ENCODE measurements at places on chromosomes 12 and 14.

- no peak for DNase-seq
Measured at GRCh38 chr14:90040411-90040810, 21.4 kb upstream of the KCNK13 start.

GRCh38 chr12:64510667-64511066 is 58.7 kb downstream of the TBK1 start:
- no peak for DNase-seq

DNA sequence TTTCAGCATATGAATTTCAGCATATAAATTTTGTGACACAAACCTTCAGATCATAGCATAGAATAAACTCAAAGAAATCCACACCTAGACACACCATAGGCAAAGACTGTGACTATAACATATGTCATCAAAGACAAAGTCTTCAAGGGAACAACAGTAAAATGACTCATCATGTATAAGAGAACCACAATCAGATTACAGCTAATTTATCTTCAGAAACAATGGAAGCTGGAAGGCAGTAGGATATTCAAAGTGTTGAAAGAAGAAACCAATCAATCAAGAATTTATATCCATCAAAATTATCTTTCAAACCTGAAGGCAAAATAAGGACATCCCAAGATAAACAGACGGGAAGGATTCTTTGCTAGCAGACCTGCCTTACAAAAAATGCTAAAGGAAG is 29.0 kb downstream of the DLK1 start:
- no peak for DNase-seq

DNA sequence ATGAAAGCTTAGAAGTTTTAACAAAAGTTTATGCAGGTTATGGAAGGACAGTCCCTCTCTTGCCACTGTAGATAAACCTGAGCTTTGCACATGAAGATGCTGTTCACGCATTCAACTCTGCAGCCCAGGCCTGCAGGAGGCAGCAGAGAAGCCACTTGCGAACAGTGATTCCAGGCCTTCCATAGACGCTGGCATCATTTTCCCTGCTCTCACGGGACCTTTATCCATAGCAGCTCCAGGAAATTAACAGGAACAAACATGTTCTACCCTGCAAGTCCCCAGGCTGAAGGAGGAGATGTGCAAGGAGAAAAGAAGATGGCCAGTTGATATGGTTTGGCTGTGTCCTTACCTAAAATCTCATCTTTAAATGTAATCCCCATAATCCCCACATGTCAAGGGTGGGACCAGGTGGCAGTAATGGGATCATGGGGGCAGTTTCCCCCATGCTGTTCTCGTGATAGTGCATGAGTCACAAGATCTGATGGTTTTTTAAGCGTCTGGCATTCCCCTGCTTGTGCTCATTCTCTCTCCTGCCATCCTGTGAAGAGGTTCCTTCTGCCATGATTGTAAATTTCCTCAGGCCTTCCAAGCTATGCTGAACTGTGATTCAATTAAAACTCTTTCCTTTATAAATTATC is 2.0 kb downstream of the ERP27 start:
- no peak for DNase-seq

DNA sequence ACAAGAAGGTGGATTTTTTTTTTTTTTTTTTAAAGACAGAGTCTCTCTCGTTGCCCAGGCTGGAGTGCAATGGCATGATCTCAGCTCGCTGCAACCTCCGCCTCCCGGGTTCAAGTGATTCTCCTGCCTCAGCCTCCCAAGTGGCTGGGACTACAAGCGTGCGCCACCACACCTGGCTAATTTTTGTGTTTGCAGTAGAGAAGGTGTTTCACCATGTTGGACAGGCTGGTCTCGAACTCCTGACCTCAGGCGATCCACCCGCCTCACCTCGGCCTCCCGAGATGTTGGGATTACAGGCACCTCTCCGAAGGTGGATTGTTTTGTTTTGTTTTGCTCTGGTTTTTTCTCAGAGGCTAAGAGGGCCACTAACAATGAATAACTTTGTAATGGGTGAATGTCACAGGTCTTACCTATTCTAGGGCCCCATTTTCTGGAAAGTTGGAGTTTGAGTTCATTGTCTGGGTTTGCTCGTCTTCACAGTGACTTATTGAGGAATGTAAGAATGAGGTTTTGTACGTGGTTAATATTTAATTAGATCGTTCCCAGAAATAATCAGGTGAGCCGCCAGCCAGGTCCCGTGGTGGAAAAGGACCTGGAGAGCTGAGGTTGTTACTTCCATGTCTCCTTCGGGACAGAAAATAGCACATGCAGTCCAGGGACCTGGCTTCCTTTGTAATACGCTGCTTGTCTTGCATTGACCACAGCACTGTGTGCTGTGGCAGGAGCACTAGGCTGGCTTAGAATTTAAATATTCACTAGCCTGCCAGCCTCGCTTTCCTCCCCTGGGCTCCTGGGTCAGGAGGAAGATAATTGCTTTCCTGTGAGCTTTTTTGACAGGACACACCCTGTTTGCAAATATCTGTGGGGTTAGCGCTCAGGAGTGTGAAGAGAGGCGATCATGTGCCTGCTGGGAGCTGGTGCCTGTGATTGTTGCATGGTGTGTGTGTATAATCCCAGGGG is 2.3 kb downstream of the HIP1R start:
- DNase-seq: no peak

- DNase-seq: no peak
Measured at GRCh38 chr14:75667099-75667765, 6.2 kb downstream of the TTLL5 start.

GRCh38 chr14:32998433-32998832 is 59.8 kb downstream of the NPAS3 start:
- DNase-seq: no peak

GRCh38 chr12:113808095-113808951 is 157.8 kb downstream of the RBM19 start:
- DNase-seq: no peak

DNA sequence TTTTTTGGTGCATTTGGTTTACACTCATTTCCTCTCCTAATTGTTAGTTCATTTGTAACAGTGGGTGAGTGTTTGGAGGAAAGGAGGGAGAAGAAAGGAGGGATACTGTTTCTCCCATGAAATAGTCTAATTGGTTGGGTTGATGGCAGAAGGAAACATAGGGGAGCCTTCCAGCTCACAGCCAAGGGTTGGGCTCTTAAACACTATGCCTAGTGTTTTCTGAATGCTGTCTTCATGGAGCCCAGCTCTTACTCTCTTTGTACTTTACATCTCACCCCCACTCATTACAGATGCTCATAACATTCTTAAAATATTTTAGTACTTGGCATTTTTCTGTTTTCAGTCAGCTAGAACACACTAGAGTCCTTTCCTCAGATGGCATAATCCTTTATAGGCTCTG is 38.2 kb downstream of the BAZ2A start:
- DNase-seq: no peak

GRCh38 chr14:26935733-26936132 is 337.9 kb upstream of the NOVA1 start:
- no peak for DNase-seq

- DNase-seq: no peak
Measured at GRCh38 chr12:106249411-106250135, 1.8 kb upstream of the CKAP4 start.

DNA sequence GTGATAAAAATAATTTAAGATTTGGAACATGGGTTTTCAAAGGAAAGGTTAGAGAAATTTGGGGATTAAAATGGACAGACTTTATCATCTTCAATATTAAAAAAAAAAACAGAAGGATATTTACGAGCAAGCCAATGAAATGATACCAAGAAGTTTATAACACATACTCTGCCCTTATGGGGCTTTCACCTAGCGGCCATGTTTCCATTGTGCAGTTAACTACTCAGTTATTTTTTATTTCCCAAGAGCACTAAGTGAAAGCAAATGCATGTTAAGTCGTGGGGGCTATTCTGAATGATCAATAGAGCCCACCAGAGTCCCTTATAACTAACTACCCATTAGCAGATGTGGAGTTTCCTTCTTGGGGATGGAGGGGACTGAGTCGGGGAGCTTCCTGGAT is 53.9 kb downstream of the ETV6 start:
- no peak for DNase-seq

DNA sequence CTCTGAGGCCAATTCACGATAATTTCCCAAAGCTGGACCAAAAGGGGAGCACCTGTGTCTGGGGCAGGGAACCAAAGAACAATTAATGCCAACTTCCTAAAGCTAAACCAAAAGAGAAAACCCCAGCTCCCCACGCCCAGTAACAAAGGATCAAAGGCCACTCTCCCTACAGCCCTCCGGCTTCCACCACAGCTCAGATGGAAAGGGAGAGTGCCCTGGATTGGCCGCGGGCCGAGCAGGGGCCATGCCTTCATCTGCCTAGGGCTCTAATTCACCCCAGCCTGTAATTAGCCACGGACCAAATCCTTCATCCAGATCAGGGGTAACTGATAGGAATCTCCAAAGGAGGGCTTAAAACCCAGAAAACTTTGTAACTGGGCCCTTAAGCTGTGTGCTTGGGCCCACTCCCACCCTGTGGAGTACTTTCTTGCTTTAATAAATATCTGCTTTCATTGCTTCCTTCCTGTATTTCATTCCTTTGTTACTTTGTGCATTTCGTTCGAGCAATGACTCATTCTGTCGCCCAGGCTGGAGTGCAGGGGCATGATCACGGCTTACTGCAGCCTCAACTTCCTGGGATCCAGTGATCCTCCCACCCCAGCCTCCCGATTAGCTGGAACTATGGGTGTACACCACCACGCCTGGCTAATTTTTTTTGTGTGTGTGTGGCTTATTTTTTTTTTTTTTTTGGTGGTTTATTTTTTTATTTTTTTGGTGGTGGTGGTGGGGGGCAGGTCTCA is 65.5 kb upstream of the PPP4R3A start:
- DNase-seq: no peak

DNA sequence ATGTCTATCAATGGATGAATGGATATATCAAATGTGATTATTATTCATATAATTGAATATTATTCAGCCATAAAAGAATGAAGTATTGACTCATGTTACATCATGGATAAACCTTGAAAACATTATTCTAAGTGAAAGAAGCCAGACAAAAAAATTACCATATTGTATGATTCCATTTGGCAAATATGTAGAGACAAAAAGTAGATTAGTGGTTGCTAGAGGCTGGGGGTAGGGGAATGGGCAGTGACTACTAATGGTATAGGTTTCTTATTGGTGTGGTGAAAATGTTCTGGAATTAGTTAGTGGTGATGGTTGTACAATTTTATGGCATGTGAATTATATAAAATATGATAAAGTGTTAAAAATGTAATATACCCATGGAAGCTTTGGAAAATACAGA is 31.8 kb upstream of the GNS start:
- no peak for DNase-seq

DNA sequence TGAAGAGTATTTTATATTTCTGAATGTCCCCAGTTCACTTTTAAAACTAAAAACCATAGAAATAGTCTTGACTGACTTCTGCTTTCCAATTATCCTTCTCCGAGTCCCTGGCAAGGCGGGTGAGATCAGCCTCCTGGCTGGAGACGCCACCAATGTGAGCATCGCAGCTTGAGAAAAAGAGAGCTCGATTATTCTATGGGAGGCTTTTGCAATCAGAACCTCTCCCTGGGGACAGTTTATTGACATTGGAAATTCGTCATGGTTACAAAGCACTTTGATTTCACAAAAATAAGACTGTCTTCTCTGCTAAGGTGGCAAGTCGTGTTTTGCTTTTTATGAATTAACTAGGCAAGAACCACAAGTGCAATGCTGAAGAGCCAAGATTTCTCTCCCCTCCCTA is 23.6 kb upstream of the GPHB5 start:
- no peak for DNase-seq

GRCh38 chr14:68088451-68088854 is 268.9 kb downstream of the RAD51B start:
- no peak for DNase-seq

DNA sequence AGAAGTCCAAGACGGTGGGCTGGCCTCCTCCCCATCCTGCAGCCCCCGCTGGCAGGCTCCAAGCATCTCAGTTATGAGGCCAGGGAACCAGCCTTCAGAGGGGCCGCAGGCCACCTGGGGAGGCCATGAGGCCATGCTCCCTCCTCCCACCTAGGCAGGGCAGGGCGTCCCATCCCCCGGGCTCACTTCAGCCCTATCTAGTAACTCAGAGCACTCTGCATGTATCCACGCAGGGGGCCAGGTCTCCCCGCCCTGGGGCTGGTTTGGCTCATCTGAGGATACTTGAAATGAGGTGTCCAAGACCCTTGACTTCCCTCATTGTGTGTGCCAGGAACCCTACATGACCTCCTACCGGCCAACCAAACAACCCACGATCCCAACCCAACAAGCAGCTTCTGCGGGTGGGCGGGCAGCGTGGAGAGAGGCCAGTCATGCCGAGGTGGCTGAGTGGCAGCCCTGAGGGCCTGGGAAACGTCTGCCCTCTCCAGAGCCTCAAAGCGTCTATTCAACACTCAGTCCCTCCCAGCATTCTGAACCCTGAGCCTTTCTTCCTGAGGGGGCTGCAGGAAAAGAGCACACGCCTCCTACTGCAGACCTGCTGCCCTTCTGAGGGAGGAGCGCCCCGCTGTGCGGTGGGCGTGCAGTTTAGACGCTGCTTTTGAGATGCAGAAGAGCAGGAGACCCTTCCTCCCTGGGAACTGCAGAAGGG is 16.8 kb downstream of the ISCA2 start:
- DNase-seq: no peak

DNA sequence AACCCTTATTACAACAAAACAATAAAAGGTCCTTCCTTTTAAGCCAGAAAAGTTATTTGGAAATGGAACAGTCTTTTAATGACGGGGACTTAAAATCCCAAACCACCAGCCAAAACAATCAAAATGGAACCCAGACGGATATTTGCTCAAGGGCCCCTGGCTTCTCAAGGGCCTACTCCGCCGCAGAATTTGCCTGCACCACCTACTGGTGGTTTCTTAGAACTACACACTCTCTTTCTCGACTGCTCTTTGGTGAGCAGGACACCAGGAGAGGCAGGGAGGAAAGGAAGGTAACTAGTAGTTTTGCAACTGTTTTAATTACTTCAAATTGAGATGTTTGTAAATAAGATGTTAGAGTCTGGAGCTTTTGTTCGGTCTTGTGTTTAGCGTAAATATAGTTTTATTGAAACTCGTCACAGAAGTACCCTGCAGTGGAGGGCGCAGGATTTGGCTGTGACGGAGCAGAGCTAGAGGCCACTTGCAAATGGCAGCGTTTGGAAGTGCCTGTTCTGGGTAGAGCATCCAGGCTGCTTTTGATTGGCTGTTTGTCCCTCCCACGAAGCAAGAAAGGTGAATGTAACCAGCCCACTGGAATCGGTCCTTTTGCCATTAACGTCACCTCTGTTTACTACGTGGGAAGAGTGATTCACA is 238.5 kb downstream of the CACNA1C start:
- no peak for DNase-seq

DNA sequence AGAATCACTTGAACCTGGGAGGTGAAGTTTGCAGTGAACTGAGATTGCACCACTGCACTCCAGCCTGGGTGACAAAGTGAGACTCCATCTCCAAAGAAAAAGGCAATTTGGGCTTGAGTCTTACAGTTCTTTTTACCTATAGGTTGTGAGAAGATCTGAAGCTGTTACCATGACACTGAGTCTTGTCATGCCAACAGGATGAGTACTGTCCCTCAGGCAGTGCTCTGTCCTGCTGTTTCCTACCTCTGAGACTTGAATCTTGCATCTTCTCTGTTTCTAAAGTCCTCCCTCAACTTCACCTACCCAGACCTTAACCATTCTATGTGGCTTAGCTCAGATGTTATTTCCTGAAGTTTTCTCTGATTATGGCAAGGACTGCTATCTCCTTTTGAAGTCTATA is 400.8 kb upstream of the PRICKLE1 start:
- no peak for DNase-seq
